Activated CD4-positive, alpha-beta T cell treated with anti-CD3 and anti-CD28 coated beads, Interleukin-2, amount 50 U/mL, for 24 hours (primary cell): ENCODE measurements at places on chromosomes 6 and 20.

- no peak for DNase-seq
Observed at GRCh38 chr6:4489538-4489937, 286.7 kb upstream of the CDYL start.

DNA sequence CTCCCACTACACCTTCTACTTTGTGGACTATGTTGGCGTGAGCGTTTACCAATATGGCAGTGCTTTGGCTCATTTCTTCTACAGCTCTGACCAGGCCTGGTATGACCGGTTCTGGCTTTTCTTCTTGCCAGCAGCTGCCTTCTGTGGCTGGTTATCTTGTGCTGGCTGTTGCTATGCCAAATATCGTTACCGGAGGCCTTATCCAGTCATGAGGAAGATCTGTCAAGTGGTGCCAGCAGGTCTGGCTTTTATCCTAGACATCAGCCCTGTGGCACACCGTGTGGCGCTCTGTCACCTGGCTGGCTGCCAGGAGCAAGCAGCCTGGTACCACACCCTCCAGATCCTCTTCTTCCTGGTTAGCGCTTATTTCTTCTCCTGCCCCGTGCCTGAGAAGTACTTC lies 16.5 kb upstream of the EFHC1 start:
- no peak for DNase-seq

- no peak for DNase-seq
Observed at GRCh38 chr6:5942591-5942990, 64.1 kb downstream of the NRN1 start.

GRCh38 chr6:27505209-27506027 lies 32.5 kb upstream of the ZNF184 start:
- DNase-seq, result peak; percentile 15

DNA sequence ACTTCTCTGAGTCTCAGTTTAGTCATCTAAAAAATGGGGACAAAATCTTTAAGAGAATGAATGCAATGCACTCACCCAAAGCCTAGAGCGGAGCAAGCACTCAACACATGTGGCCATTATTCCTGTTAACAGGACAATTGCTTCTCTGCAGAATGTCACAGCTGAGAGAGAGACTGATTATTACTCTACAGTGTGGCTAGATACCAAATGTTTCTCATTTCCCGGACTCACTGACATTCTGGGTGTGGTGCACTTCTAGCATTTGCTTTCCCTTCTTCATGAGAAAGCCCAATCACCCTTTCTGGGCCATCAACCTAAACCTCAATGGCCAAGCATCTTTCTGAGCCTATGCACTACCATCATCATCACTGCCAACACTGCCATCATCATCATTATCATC lies 273.9 kb downstream of the ZNF217 start:
- DNase-seq, result no peak

DNA sequence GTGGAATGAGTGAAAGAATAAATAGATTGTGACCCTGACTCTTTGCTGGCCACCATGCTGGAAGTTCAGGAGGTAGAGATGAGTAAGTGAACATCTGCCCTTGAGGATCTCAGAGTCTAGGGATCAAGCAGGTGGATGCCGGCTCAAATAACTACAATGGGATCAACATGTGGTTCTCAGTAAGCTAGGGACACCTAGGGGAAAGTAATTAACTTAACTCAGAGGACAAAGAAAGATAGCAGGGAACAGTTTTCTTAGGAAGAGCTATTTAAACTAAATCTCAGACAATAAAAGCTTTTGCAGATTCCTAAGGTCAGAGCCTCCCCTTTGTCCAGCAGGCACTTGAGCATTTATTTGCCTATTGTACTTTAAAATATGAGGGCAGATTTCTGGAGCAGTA lies 29.1 kb downstream of the SLC13A3 start:
- DNase-seq, result no peak

DNA sequence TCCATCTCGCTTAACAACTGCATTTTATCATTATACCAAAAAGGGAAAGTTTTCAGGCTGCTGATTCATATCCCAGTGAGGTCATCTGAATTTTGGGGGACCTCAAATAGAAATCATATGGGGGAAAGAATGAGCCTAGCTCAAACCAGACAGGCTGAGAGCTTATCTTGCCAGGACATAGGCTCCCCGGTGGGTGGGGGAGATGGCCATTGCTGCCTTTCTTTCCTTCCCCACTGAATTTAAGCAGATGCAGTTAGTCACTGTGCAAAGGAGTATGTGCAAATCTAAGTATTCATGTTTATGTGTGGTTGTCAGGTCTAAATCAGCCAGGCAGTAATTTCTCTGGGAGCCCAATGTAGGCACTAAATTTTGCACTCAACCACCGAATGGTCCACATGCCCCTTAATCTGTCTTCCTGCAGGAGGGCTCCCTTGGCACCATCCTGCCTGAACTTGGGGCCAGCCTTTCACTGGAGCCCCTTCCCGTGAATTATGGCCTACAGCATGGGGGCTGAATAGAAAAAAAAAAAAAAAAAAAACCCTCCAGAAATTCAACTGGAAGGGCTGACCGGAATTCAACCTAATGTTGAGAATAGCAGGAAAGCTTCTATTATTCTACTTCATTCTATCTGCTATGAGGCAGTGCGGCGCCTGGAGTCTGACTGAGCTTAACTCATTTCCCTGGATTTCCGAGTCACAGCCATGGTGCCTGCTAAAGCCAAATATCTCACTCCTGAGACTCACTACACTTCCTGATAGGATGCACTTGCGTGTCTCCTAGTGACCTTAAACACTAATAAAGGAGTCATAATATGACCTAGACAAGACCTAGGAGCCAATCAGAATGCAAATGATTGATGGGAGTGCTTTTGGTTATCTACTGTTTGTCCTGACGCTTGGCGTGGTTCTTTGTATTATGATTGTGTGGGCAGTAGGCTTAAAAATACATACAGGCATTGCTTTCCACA lies 161.5 kb upstream of the HEY2 start:
- DNase-seq, result no peak

DNA sequence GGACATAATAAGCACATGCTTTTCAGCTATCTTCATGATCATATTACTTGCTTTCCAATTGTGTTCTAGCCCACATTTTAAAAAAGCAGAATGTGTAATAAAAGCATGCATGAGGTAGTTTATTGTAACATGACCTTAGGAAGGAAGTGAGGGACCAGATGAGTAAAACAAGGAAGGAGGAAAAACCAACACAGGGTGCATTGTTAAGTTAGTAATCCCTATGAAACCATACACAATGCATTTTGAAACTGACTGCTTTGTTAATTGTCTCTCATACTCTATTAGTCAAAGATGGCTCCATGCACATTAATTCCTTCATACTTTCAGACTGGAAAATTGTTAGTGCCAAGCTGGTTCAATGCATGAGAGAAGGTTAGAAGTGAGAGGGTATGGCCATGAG lies 37.7 kb upstream of the CENPW start:
- DNase-seq, result no peak

GRCh38 chr20:38342216-38342615 lies 4.1 kb upstream of the LBP start:
- DNase-seq, result no peak

GRCh38 chr6:96963809-96964208 lies 39.3 kb downstream of the KLHL32 start:
- no peak for DNase-seq

DNA sequence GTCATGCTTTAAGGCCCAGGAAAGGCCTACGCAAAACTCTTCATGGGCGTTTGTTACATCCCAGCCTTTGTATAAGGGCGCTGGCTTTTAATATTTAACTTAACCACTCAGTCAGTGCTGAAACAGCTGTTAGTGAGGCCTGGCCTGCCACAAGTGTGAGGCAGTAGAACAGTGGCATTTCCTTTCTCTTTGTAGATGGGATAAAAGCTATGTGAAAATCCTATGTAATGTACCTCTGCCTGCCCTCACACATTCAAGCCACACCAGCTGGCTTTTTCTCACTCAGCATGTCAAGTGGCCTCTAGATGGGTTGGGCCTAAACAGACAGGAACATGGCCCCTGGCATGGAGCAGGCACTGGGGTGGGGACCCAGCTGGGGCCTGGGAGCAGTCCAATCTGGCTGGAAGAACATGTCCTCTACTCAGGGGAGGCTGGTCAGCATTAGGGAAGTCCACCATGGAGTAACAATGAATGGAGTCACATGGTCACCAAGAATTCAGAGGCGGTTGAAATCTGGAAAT lies 20.7 kb downstream of the CGA start:
- DNase-seq, result no peak

DNA sequence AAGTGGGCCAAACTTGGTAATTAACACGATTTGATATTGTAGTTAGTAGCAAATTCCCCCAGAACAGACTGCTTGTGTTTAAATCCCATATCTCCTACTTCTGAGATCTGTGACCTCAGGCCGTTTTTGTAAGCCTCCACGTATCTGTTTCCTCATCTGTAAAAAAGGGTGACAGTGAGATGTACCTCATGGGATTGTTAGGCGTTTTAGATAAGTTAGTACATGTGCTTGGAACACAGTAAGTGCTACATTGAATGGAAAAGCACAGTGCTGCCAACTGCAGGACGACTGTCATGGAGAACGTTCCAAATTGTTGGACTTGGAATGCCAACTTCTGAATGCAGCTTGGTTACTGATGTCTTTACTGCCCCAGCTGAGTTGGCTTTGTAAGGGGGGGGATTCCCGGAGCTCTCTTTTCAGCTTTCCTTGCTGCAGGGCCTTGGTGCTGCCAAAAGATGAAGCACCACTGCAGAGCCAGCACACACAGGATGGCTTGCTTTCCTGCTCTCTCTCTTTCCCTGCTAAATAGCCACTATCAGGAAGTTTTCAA lies 108.6 kb downstream of the OPN5 start:
- DNase-seq, result no peak

GRCh38 chr20:5221061-5221430 lies 94.2 kb downstream of the CDS2 start:
- DNase-seq, result no peak

GRCh38 chr6:166750108-166750793 lies 123.2 kb upstream of the RPS6KA2 start:
- no peak for DNase-seq

DNA sequence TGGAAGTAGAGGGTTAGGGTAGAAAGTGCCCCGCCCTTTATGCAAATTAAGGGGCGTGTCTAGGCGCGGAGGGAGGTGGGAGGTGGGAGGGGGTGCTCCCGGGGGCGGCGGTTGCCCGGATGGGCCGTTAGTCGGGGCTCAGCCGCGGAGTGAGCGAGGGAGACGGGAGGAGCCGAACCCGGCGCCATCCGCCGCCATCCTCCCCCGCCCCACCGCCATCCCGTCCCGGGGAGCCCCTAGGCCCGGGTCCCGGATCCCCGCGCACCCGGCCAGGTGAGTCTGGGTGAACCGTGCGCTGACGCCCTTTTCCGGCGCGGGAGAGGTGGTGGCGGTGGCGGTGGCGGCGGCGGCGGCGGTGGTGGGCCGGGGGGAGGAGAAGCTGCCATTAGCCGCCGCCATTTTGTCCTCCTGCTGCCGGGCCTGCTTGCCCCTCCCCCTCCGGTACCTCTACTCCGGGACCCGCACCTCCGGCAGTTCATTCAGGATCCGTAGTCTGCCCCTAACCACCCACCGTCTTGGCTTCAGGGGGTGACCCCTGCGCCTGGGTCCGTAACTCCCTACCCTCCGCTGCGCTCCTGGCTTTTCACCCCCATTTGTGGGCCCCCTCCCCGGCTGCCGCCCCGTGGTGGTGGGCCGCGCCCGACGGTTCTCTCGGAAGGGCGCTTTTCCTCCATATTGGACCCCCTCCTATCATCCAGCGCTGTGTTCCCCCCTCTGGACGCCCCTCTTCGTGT lies at the start of gene PRRC2A:
PRRC2A (plus strand) TSS at position 130 of the 734 bp plus-strand sequence. CDS start 2,075 bp downstream, outside the sequence.
- DNase-seq, result peak; percentile 94

GRCh38 chr20:58139849-58140786 lies 88.3 kb downstream of the ANKRD60 start:
- DNase-seq, result no peak

DNA sequence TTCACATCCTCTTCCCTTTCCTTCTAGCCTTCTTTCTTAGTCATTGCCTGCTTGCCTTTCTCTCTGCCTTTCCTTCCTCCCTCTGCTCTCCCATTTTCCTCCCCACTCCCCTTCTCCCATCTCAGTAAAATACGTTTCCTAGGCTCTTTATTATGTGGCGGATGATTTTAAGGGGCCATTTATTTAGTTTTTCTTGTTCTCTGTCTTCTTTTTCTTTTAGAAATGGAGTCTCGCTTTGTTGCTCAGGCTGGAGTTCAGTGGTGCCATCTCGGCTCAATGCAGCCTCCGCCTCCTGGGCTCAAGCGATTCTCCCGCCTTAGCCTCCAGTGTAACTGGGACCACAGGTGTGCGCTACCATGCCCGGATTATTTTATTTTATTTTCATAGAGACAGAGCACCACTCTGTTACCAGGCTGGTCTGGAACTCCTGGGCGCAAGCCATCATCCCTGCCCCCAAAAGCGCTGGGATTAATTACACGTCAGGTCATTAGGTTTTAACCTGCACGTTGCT lies 1.5 kb downstream of the MTHFD1L start:
- DNase-seq, result no peak

- DNase-seq, result no peak
Observed at GRCh38 chr6:19664878-19665612, 172.1 kb upstream of the ID4 start.
